Stromal cell of bone marrow (primary cell): ENCODE measurements at places on chromosomes 7 and 10.

DNA sequence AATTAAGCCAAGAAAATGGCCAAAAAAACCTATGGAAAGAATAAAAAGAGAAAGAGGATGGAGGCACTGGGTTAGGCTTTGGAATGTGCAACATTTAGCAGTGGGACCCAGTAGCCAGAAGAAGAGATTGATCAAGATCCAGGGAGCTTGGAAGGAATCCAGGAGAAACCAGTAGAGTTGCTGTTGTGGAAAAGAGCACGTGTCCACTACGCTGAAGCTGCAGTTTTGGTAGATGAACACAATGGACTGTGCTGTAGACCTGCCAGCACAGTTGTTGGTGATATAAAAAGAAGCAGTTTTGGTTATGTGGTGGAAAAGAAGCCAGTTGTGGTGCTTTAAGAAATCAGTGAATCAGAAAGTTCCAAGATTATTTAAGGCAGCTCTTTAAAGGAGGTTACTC, 802.2 kb upstream of the POM121L12 start:
- DNase-seq = no peak

DNA sequence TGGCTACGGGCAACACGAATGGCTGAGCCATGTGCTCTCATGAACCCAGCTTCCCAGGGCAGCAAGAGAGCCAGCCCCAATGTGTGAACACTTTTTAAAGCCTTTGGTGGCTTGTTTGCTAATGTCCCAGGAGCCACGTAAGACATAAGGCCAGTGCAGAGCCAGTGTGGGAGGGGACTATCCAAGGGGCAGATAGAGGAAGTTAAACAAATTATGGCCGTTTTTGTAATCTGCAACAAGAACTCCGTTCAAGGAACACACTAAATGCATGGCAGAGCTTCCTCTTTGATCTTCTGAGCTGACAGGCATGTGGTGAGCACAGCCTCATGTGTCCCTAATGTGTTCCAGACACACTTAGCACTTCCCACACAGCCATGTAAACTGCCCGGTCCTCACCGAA, 133.3 kb downstream of the TEX36 start:
- no peak for DNase-seq

GRCh38 chr10:73509695-73510094, 13.9 kb upstream of the PPP3CB start:
- no peak for DNase-seq

DNA sequence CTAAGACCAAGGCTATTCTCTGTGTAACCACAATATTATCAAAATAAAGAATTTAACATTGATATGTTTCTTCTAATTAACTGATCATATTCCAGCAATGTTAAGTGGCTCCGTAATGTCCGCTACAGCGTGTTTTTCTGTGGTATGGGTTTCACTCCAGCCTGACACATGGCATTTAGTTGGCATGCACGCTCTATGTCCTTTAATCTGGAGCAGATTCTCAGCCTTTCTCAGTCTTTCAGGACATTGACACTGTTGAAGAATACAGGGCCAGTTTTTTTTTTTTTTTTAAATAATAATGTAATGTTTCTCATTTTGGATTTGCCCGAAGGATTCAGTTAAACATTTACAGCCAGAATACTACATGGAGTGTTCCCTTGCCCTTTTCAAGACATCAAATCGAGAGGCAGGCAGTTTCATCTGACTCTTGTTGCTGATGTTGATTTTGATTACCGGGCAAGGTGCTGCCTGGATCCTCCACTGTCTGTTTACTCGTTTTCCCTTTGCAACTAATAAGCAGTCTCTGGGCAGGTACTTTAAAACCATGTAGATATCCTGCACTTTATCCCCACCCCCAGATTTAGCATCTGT, 97.5 kb upstream of the GJD4 start:
- no peak for DNase-seq

DNA sequence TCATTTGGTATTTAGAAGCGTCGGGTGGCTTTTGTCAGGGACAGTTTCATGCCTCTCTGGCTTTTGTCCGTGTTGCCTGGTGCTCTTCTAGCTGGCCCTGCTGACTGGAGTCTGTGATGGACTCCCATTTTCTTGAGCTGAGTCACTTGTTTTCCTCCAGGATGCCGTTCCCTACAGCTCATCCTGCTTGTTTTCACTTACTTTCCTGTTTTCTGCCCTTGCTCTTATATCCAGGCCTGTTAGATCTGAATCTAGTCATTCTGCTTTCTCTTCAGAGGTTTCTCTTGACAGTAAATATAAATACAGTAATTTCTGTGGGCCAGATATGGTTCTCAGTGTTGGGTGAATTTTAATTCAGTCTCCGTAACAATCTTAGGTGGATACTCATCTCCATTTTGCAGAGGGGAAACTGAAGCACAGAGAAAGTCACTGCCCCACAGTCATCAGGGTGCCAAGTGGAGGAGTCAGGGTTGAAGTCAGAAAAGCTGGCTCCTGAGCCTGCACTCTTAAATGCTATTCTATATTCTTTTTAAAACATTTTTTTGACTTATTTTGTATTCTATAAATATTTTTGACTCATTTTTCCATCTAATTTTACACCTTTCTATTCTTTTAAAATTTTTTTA, 85.4 kb downstream of the CCNY start:
- peak; percentile 74 for DNase-seq

DNA sequence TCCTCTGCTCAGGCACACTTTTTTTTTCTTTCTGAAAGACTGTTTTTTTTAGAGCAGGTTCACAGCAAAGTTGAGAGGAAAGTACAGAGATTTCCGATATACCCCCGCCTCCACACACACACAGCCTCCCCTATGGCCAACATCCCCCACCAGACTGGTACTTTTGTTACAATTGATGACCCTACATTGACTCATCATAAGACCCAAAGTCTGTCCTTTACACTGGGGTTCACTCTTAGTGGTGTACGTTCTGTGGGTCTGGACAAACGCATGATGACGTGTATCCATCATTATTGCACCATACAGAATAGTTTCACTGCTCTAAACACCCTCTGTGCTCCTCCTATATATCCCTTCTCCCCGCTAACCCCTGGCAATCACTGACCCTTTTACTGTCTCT, 107.7 kb downstream of the RBM20 start:
- DNase-seq = no peak

GRCh38 chr7:117323851-117324711, 1.2 kb upstream of the WNT2 start:
- DNase-seq = no peak

- DNase-seq = no peak
Observed at GRCh38 chr7:121164247-121164646, 164.6 kb upstream of the WNT16 start.

- DNase-seq = no peak
Observed at GRCh38 chr10:89702121-89702480, 711 bp downstream of the KIF20B start.

DNA sequence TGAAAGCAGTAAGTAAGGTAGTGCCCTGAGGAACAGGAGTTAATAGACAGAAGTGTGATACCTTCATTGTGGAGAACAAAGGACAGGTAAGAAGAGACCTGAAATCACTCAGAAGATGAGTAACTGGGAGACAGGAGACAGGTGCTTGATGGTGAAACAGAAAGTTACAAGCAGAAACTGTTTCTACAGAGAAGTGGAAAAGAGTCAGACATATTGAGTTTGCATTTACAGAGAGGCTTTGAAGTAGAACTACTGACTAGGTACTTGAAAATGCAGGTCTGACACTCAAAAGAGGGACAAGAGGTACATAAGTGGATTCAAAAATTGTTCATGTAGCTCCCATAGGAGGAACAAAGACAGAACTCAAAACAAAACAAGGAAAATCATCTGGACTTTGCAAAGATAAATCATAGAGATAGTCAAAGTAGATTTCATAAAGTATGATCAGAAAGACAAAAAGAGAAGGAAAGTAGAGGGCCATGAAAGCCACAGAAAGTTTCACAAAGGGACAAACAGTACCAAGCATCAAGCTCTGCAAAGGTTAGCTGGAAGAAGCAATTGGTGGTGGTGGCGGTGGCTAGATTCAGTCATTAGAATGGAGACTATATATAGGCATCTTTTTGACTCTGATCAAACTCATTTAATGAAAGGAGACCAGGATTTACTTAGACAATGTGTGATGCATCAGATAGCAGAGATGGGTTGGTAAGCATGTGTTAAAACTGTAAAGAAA, 198.4 kb downstream of the PCLO start:
- no peak for DNase-seq

- peak; percentile 66 for DNase-seq
Observed at GRCh38 chr7:39691821-39692220, 68.4 kb downstream of the RALA start.

GRCh38 chr7:17404006-17404405, 105.6 kb downstream of the AHR start:
- no peak for DNase-seq
